Naive thymus-derived CD8-positive, alpha-beta T cell (primary cell): ENCODE measurements at places on chromosomes 6 and 20. TPM values are rescaled to one million over a fixed set of nuclear protein-coding genes. Genes with fewer than 3 reads are reported as not detected.

Gene GFOD1
- polyA plus RNA-seq: 1.2 TPM

DNA sequence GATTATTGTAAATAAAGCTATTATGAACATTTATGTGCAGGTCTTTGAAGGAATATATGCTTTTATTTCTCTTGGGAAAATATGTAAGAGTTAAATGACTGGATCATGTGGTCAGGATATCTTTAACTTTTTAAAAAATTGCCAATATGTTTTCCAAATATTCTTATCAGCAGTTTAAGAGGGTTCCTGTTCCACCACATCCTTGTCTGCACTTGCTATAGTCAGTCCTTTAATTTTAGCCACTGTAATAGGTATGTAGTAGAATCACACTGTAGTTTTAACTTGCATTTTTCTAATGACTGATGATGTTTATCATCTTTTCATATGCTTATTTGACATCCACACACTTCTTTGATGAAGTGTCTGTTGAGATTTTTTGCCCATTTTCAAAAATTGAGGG is 23.6 kb upstream of the HIVEP2 start:
- DNase-seq: no peak
- no peak overlapping the region for H3K27ac ChIP-seq
- H3K27me3 ChIP-seq: no peaks in the 10 kb centered on the region

DNA sequence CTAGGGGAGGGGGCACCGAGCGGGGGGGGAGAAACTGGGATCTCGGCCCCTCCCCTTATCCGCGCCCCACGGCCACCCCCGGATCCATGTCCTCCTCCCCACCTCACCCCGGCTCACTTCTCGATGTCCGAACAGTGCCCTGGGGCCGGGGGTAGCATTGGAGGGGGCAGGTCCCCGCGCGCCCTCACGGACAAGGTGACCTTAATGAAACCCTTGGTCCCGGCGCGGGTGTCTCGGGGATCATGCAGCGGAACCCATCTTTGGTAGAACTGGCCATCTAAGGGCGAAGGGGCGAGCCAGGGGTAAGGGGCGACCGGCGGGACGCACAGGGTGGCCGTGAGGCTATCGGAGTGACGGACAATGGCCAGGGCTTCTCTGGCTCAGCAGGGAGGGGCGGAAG is 13.6 kb upstream of the SPAG4 start:
- DNase-seq: no peak
- no peak overlapping the region for H3K27ac ChIP-seq
- peaks cover 4% of the 10 kb centered on the region for H3K27me3 ChIP-seq
- peaks cover 1% of the 10 kb centered on the region for H3K4me1 ChIP-seq

DNA sequence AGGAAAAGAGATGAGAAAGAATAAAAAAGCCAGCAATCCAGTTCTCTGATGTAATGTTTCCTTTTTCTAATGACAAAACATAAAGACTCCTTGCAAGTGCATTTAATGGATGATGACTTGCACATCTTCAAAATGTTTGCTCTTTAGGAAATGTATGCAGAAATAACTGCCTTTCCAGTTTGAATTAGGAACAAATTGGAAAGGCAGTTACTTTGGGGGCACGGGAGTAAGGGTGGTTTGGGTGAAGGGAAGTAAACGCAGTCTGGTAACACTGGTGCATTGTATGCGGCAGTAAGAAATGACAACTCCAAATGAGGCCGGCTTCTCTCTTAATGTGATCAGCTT is 57.6 kb upstream of the REV3L start:
- H3K4me1 ChIP-seq: peaks cover 15% of the 10 kb centered on the region
- H3K4me3 ChIP-seq: no peak overlapping the region
- H3K27me3 ChIP-seq: no peaks in the 10 kb centered on the region
- DNase-seq: no peak
- H3K27ac ChIP-seq: no peak overlapping the region
- peaks cover 5% of the 10 kb centered on the region for H3K36me3 ChIP-seq

DNA sequence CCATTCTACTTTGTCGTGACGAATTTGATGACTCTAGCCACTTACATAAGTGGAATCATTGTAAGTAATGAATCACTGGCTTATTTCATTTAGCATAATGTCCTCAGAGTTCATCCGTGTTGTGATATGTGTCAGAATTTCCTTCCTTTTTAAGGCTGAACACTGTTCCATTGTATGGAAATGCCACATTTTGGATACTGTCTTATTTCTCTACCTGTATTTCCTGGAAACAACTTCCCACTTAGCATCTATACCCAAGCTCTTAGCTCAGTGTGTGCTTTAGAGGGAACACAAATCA is 28.8 kb upstream of the GGTLC1 start:
- H3K36me3 ChIP-seq: no peaks in the 10 kb centered on the region
- H3K27me3 ChIP-seq: no peaks in the 10 kb centered on the region
- H3K4me3 ChIP-seq: no peak overlapping the region
- peaks cover 13% of the 10 kb centered on the region for H3K4me1 ChIP-seq
- DNase-seq: no peak
- H3K27ac ChIP-seq: no peak overlapping the region

DNA sequence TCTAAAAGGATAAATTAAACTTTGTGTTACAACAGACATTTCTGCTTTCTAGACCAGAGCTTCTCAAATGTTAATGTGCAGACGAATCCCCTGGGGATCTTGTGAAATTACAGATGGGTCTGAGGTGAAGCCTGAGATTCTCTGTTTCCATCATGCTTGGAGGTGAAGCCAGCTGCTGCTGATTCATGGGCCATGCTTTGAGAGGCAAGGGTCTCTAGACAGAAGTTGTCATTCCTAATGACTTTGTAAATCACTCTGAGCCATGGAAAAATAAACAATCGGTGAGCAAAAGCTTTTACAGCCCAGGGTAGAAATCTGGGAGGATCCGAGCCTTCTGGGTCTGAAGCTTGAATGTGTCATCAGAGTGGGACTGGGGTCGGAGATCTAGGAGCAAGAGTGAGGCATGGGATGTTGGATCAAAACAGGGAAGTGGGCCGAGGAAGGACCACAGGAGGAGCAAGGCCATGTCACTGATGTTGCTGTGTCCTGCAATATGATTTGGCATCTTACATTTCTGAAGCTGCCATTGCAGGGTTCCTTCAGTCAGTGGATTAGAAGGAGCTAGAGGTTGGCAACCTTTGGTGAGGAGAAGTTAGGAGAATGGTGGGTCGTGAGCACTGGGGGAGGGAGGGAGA is 77.3 kb downstream of the TRMT11 start:
- H3K36me3 ChIP-seq: peaks cover 54% of the 10 kb centered on the region
- DNase-seq: no peak
- no peaks in the 10 kb centered on the region for H3K4me1 ChIP-seq
- no peaks in the 10 kb centered on the region for H3K27me3 ChIP-seq
- H3K27ac ChIP-seq: no peak overlapping the region
